Osteocyte (in vitro differentiated cells): ENCODE measurements at places on chromosomes 7 and 10.
A peak's percentile ranks its signal among the peaks of the same experiment; 100 is the strongest.

DNA sequence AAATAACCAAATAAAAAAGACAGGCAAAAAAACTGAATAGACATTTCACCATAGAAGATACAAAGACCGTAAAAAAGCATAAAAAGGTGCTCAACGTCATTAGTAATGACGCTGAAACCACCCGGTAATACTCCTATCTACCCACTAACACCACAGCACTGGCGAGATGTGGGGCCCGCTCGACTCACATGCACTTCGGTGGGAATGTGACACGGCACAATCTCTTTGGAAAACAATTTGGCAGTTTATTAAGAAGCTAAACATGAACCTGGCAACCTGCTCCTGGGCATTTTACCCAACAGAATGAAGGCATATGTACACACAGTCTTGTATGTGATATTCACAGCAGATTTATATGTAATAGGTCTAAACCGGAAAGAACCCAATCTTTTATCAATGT is 42.8 kb upstream of the NCAPG2 start:
- DNase-seq: peak; percentile 27

DNA sequence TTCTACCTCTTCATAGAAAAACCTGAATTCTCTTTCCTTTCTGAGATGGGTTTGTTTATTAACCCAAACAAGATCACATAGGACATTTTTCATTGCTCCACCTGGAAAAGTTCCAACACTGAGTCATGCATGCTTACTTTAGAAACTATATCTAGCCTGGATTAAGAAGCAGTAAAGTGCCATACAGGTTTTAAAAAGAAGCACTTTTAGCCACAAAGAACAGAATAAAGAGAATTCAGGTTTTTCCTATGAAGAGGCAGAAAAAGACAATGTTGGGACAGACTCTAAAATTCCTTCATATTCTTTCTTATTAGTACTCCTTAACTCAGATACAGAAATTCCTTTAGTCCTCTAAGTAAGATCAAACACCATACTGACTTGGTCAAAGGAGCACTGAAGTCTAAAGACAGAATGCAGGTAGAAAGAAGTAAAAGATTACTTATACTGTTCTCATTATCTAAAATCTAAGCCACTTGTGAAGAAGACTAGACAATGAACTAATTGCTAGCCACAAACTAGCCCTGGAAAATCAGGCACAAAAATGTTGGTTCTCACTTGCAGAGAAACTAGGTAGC is 241.3 kb downstream of the ANK3 start:
- DNase-seq: no peak

GRCh38 chr7:134419085-134419484 is 39.8 kb downstream of the AKR1B1 start:
- no peak for DNase-seq

DNA sequence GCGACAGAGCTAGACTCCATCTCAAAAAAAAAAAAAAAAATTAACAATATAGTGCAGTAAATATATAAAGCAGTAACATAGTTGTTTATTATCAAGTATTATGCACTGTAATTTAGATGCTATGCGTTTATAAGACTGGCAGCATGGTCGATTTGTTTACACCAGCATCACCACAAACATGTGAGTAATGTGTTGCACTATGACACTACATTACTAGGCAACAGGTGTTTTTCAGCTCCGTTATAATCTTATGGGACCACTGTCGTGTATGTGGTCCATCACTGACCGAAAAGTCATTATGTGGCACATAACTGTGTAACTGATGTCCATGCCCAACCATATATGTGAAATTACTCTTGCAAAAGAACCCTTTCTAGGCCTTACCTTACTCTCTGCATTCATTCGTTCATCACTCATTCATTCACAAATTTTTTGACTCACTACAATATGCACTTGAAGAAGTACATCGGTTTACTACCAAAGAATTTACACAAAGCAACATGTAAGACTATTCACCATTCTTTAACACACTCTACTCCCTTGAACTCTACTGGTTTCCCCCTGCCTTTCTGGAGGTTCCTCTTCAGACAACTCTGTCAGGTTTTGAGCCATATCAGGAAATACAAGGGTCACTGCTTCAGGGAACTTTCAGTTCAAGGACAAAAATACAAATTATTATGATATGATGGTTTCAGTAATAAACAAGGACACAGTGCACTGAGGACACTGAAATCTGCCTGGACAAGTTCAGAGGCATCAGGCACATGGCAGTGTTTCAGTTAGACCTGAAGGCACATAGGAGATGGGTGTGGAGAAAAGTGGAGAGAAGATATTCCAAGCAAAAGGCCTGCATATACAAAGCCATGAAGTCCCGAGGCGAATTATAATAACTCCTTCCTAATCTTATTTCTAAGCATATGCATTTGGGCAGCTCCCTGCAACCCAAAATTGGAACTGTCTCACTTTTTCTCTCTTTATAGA is 17.4 kb downstream of the ITGB1 start:
- no peak for DNase-seq

- no peak for DNase-seq
Observed at GRCh38 chr10:33746836-33747268, 412.4 kb upstream of the NRP1 start.

GRCh38 chr7:73907554-73908122 is 46.7 kb downstream of the TMEM270 start:
- DNase-seq: no peak

GRCh38 chr7:27053153-27053552 is 42.6 kb downstream of the HOXA1 start:
- no peak for DNase-seq

GRCh38 chr7:118259115-118259514 is 34.6 kb downstream of the ANKRD7 start:
- DNase-seq: no peak

GRCh38 chr10:45410807-45411606 is 37.0 kb downstream of the ALOX5 start:
- DNase-seq: no peak

- DNase-seq: no peak
Observed at GRCh38 chr10:103512591-103513379, 19.3 kb downstream of the NEURL1 start.

DNA sequence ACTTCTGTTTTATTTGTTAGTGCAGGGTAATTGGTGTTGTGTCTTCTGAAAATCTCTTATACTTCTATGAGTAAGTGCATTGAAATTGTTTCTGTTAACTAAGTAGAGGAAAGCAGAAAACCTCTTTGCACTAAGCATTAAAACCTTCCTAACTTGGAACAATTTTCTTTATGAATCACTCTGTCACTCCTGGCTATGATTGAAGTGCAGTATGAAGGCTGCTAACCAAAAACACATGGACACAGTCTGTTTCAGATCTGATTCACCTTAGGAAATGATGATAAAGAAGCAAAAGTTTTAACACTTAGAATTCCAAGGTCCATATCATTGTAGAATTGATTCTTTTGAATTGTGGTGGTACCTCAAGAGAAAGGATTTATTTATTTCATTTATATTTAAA is 41.9 kb downstream of the MET start:
- no peak for DNase-seq

- DNase-seq: no peak
Observed at GRCh38 chr10:102300278-102300843, 55.0 kb downstream of the GBF1 start.

- no peak for DNase-seq
Observed at GRCh38 chr7:29609162-29610037, 45.8 kb downstream of the PRR15 start.

- no peak for DNase-seq
Observed at GRCh38 chr10:81179324-81179723, 641.6 kb downstream of the SH2D4B start.

DNA sequence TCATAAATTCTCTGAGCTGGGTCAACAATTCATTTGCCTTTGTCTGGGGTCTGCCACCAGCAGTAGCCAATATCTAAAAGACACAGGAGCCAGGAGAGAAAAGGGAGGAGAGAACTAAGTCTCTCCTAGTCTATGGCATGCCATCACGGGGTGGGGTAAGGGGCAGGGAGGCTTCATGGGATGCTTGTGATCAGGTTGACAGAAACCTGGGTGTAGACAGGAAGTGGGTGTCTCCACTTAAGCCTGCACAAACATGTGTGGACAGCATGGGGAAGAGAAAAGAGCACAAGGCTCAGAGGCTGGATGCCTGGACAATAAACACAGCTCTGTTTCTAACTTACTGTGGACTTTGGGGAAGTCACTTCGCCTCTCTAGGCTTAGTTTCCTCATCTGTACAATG is 11.5 kb upstream of the C10orf53 start:
- DNase-seq: peak; percentile 49

DNA sequence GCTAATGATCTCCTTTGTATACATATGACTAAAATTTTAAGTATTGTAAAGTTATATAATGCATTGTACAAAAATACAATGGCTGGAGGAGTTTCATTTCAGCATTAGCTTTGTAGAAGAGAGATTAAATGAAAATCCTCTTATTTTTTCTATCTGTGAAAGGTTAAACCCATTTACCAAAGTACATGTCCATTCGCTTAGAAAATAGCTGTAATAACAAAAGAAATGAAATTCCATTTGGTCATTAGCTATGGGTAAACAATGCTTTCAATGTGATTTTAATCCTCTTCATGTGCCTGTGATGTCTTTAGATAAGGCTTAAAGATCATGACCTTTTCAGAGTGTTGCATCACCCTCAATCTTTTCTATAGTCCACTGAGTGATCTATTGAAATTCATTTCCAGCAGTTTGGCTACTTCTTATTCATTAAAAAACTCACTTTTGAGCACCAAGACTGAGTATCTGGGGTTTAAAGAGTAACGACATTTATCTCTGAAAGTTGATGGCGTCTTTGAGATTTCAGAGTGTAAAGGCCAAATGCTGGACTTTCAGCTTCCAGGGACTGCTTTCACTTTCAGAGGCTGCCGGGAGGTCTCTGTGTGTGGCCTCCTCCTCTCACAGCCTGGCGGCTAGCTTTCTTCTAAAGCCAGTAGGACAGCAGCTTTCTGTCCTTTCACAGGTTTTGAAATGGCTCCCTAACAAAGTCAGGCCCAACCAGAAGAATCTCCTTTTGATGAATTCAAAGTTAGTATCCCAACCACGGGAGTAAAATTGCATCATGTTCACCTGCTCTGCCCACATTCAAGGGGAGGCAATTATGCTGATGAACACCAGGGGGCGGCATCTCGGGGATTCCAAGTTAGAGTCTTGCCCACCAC is 701.4 kb upstream of the COBL start:
- DNase-seq: no peak

DNA sequence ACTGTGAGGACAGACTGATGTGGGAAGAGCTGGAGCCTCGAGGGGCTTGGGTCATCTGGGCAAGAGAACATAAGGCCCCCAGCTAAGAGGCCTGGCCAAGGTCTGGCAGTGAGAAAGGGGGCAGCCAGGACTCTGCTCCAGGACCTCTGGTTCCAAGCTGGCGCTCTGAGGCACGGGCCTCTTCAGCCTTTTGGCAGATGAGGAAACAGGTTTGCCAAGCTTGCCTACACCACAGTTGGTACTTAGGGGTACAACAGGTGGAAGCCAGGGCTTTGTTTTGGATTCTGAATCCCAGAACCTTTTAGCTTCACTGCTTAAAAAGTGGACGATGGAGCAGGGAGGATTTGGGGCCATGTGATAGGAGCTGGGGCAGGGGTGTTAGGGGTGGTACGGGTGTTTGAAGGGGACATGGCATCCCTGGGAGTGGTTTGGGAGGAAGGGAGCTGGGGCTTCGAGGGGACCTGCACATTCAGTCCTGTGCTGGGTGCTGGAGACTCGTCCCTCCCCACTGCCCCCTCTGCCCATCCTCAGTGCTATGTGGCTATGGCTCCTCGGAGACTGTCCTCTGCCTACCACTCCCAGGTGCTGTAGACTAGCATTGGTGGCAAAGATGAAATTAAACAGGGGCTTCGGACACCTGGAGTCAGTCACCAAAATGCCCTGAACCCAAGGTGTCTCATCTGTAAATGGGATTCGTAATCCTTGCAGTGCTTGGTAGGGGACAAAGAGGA is 30.3 kb downstream of the ZNF775 start:
- no peak for DNase-seq

- no peak for DNase-seq
Observed at GRCh38 chr7:121197455-121197854, 131.3 kb upstream of the WNT16 start.

GRCh38 chr10:60291344-60291930 is 98.2 kb downstream of the ANK3 start:
- DNase-seq: no peak

GRCh38 chr7:42852531-42852930 is 59.3 kb downstream of the C7orf25 start:
- DNase-seq: no peak
